ENCODE measurements at places on chromosomes 3 and 15.

DNA sequence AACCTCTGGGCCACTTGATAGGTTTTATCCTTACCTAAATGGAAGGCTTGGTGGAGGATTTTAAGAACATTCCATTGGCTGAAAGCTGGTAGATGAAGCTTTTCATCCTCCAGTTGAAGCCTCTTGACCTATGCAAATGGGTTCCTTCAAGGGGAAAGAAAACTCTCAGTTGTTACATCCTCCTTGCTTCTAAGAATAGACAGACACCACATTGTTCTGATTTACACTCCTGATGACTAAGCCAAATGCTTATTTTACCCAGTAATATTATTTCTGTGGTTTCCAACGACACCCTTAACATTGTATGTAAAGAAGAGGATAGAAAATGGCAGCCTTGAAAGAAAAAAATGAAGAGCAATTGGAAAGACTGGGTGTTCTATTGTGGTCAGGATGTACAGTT lies 480.5 kb downstream of the OTOL1 start:
- DNase-seq = no peak

DNA sequence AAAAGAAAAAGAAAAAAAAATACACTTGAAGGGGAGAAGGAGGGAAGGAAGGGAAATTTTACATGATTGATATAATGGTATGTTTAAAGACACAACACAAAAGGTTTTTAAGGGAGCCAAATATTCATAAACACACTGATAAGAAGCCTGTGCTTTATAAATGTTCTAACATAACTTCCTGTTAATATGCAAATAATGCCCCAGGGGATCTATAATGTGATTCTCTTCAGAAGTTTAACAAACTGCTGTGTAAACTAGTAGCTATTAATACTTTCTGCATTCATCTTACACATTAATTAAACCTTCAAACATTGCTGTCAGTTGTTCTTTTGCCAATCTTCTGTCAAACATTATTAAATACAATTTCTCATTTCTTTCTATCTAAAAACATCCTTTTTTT lies 231.6 kb downstream of the TJP1 start:
- no peak for DNase-seq

DNA sequence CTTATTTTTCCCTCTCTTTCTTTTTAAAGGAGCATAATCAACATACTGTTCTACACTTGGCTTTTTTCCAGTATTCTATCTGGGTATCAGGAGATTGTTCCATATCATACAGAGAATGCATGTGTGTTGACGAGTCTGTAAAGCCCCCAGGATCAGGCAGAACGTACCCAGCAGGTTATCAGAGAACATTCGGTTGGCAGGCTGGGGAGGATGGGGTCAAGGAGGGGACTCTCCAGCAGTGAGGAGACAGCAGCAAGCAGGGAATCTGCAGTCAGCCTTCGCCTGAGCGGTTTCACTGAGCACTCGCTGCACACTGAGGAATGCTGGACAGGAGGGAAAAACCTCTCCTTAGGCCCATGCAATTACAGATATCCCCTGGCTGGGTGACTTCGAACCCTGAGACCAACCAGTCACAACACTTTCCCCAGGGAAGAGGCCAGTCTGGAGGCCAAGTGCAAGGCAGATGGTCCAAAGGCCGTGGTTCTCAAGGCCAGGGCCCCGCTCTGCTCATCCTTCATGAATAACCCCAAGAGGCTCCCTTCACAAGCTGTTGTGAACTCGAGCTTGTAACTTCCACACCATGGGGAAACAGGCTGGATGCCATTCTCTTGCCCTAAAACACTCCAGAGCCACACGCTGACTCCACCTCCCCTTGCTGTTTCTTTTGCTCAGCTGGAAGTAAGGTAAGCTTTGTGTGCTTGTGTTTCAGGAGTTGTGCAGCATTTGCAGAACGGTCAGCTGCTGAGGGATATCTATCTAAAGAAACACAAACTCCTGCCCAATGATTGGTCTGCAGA lies 60.1 kb downstream of the PXYLP1 start:
- no peak for DNase-seq

DNA sequence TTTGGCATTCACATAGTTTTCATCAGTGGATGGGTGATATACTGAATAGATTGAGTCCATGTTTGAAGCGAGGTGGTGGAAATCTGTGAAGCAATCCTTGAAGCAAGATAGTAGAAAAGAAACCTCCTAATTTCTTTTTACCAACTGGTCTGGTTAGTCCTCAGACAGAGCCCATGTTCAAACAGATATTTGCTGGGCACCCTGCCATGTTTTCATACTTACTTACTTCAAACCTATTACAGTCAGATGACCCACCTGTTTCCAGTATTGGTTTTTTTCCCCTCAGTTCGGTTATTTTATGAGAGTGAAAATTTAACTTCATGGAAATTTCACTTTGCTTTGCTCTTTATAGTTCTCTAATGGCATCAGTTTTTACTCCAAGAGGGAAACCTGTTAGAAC lies 23.7 kb downstream of the EXOSC7 start:
- no peak for DNase-seq

DNA sequence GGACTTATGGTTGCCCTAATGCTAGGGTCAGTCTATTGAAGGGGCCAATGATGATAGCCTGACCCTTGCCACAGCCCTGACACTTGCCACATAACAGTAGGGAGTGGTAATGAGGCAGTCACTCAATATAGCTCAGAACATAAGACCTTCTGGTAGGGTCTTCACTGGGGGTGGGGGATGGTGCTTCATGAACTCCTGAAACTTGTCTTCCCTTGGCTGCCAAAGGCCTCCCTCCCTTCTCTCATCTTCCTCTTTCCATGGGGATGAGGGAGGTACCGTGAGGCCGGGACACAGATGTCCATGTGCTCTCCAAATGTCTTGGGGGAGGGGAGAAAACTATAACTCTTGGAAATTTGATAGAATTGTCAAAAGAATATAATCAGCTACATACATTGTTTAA lies 21.1 kb upstream of the THSD4 start:
- DNase-seq = no peak

- no peak for DNase-seq
Measured at GRCh38 chr15:63046917-63047760, 4.6 kb downstream of the TPM1 start.

- no peak for DNase-seq
Measured at GRCh38 chr3:141876891-141877621, 613 bp downstream of the ATP1B3 start.

DNA sequence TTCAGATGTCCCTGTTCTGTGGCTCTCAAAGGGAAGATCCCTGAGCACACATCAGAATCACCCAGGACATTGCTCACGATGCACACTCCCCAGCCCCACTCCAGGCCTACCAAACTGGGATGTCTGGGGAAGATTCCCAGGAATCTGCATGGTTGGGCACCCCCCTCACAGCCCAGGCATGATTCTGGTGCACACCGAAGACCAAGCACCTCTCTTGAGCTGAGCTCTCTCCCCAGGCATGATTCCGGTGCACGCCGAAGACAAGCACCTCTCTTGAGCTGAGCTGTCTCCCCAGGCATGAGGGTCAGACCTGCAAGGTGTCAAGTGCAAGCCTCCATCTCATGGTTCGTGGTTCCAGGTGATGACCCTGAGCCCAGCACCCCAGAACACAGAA lies 112.2 kb upstream of the MEF2A start:
- DNase-seq = no peak

GRCh38 chr3:14876921-14877333 lies 58.2 kb downstream of the FGD5 start:
- DNase-seq = no peak

- DNase-seq = no peak
Measured at GRCh38 chr15:71746719-71747118, 63.6 kb upstream of the NR2E3 start.

DNA sequence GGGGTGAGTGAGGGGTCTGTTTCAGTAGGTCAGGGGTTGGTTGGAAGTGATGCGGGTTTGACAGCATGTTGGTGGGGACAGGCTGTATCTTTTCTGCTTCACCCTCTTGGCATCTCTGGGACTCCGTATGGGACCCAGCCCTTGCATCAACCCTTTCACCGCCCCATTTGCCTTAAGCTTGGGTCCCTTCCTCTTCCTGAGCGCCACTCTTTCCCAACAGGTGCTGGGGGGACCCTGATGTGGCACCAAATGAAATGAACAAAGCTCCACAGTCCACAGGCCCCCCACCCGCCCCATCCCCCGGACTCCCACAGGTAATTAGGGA lies 1.1 kb downstream of the EIF4G1 start:
- no peak for DNase-seq

- no peak for DNase-seq
Measured at GRCh38 chr15:95946926-95947325, 383.6 kb upstream of the NR2F2 start.

- DNase-seq = no peak
Measured at GRCh38 chr3:58520403-58521335, 16.3 kb downstream of the ACOX2 start.

DNA sequence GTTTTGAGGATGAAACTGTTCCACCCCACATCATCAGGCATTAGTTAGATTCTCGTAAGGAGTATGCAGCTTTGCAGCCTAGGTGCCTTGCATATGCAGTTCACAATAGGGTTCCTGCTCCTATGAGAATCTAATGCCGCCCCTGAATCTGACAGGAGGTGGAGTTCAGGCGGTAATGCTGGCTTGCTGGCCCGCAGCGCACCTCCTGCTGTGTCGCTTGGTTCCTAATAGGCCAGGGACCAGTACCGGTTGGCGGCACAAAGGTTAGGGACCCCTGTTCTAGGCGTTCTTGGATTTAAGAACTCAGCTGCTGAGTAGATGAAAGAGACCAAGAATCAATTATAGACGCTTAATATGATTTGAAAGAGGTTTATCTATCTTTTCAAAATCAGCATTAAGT lies 595.4 kb downstream of the CADM2 start:
- DNase-seq = no peak

- DNase-seq = no peak
Measured at GRCh38 chr15:54029081-54029480, 50.8 kb downstream of the UNC13C start.

GRCh38 chr3:189756582-189757078 lies 125.4 kb downstream of the TP63 start:
- DNase-seq = no peak

DNA sequence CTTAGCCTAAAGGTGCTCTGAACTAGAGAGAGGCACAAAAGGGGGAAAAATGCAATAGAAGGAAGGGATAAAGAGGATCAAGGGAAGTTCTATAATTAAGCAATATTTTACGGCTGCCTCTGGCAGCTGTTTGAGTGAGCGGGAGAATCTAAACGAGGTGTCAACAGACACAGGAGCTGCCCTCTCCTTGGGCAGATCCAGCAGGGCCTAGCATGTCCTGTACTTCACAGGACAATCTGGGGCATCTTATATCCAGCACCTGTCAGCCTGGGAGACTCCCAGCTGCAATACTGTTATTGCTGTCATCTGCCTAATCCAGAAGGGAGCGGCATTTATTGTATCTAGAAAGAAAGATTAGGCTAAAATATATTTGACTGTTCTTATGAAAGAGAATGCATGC lies 68.9 kb downstream of the WWTR1 start:
- no peak for DNase-seq

GRCh38 chr3:29451920-29452319 lies 171.0 kb downstream of the RBMS3 start:
- DNase-seq = no peak

GRCh38 chr15:92709110-92709790 lies 53.7 kb upstream of the FAM174B start:
- no peak for DNase-seq

- no peak for DNase-seq
Measured at GRCh38 chr3:377158-377561, 180.6 kb downstream of the CHL1 start.

DNA sequence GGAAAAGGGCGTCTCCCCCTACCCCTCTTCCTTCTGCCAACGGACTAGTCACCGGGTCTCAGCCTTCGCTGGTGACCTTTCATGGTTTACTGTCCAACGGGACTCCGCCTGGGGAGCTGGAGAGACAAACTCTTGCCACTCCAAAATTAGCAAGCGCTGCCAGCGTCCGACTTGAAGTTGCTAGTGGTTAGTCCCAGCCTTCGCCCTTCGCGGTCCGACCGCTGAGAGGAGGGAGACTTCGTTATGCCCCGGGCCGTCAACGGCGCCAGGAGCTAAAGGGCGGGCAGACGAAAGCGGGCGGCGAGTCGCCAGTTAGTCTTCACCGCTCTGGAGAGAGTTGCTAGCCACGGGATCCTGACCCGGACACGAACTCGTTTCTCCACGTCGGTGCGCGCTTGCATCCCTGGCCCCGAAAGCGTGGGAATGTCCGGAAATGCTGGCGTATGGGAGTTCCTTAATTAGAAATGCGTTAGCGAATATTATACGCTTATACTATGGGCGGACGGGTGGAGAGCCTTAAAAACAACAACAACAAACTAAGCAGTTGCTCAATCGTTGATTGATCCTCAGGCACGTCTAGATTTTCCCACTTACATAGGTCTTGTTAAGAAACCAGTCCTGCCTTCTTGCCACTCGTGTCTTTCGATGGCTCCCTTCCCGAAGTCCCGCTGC lies 716 bp downstream of the SMC4 start:
- DNase-seq = no peak

DNA sequence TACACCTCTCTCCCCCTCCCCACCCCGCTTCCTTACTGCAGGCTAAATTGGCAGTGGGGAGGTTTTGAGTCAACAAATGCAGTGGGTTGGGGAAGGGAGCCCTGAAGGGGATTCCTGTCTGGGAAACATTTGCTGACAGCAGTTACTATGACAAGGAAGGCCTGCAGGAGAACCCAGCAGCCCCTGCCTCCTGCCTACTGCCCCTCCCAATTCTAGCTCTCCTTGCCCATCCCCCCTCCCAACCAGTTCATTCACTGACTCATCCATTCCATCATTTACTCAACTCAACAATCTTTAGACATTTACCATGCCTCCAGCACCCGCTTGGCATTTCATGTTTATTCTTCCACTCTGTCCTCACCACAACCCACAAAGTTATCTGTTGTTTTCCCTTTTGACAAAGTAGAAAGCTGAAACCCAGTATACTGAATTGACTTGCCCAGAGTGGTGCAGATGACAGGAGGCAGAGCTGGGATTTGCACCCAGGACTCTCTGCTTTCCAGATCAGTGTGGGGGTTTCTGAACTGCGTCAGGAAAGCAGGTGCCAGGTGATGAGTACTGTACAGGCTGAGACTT lies 75.0 kb downstream of the MAGEF1 start:
- no peak for DNase-seq

GRCh38 chr15:77530576-77530975 lies 102.1 kb downstream of the LINGO1 start:
- DNase-seq = no peak

GRCh38 chr3:30354513-30354912 lies 251.9 kb upstream of the TGFBR2 start:
- DNase-seq = no peak

DNA sequence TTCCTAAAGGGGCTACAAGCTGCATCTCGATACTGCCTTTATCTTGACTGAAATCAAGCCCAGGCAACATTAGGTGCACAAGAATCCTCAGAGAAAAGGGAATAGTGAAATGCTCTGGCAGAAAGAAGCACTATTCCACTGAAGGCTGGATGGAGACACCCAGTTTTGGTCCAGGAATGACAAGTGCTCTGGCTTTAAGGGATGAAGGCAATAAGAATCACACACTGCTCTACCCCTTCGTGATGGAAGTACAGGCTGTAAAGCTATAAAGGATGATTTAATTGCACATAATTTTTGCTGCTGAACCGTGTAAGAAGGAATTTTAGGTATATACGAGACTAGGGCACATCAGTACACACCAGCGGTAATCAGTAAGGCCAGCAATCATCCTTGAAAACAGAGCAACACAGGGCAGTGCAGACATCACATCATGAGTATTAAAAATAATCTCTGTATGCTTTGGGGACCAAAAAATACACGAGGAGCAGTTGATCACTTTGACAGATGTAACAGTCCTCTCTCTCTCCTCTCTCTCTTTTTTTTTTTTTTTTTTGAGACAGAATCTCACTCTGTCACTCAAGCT lies 414.6 kb upstream of the TBL1XR1 start:
- DNase-seq = no peak

- DNase-seq = no peak
Measured at GRCh38 chr3:133295199-133295901, 104.5 kb upstream of the BFSP2 start.

- no peak for DNase-seq
Measured at GRCh38 chr3:134462331-134462941, 23.3 kb downstream of the ANAPC13 start.
